ENCODE measurements at places on chromosomes 12 and 14.

DNA sequence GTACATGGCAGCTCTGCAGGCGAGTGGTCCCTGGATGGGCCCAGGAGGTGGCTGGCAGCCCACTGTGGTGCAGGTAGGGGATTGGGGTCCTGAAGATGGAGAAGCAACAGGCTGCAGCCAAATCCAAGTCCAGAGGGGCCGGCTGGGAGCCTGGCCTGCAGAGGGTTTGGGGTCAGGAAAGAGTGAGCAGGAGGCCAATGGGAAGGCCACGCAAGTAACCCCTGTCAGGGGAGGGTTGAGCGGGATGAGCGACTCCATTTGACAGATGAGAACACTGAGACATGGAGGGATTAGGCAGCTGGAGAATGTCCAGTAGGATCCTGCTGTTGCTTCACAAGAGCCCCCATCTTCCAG, 136.0 kb downstream of the BCL11B start:
- DNase-seq = no peak

GRCh38 chr14:91281346-91281745, 36.8 kb upstream of the GPR68 start:
- no peak for DNase-seq

DNA sequence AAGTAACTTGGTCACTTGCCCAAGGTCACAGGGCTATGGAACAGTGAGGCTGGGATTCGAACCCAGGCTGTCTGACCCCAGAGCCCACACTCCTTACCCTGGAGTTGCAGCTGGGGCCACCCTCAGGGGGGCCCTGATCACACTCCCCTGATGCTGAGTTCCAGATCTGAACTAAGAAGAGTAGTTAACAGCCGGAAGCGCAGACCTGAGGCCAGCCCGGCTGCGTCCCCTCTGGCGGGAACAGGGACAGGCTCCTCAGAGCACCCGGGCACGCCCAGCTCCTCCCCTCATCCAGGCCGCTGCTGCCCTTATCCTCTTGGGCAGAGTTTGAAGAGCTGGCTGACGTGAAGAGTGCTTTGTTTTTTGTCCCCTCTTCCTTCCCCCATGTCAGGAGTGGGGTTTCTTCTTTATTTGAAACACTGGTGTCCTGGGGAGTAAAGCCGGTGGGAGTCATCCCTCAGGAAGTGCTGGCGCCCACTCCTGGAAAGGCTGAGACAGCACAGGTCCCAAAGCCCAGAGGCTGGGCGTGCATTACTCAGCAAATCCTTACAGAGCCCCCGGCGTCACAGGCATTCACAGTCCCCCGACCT, 8.7 kb downstream of the PHB2 start:
- peak; percentile 39 for DNase-seq

DNA sequence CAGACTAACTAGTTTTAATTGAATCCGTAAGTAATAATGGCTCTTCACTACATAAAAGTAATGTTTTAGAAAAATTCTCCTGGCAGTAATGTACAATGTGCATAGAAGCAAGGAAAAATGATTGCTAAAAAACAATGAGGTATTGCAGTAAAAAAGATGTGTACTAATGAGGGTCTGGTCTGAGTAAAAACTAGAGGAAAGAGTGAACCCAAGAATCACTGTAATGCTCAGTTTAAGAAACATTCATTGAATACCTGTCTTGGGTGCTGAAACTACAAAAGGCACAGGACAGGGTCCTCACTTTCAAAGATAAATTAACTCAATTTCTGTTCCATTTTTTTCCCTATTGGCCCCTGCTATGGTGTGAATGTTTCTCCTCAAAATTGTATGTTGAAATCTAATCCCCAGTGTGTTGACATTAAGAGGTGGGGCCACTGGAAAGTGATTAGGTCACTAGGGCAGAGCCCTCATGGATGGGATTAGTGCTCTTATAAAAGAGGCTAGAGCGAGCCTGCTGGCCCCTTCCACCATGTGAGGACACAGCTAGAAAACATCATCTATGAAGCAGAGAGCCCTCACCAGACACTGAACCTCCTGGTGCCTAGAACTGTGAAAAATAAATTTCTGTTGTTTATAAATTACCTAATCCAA, 51.6 kb downstream of the RPS6KA5 start:
- DNase-seq = no peak

- DNase-seq = no peak
Observed at GRCh38 chr12:53067074-53067992, 11.9 kb downstream of the SPRYD3 start.

GRCh38 chr12:32360956-32361355, 38.4 kb upstream of the FGD4 start:
- DNase-seq = no peak

- DNase-seq = no peak
Observed at GRCh38 chr14:69263771-69264170, 3.8 kb downstream of the GALNT16 start.

DNA sequence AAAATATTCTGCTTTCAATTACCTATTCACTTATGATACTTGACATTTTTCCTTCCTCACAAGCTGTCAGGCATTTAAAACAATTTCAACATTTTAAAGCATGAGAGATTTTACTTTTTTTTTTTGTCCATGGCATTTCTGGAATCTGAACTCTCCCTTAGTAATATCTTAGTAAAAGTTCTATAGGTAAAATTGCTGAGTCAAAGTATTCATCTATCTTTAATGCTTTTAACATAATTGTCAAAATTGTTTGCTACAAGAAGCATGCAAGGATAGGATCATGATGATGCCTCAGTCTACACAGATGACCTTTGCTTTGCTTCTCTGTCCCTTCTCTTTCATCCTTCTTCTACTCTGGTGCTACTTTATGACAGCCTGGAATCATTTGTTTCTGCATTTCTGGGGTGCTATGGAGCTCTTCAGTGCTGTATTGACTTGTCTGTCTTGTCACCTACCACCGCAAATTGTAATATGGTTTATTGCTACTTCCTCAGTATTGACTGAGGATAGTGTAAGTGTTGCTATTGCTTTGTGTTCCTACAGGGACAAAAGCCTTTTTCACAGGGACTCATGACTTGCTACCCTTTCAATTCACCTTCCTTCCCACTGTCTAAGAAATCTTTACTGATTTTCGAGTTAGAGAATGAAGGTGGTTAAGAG, 589.8 kb upstream of the ATP2B1 start:
- DNase-seq = no peak

DNA sequence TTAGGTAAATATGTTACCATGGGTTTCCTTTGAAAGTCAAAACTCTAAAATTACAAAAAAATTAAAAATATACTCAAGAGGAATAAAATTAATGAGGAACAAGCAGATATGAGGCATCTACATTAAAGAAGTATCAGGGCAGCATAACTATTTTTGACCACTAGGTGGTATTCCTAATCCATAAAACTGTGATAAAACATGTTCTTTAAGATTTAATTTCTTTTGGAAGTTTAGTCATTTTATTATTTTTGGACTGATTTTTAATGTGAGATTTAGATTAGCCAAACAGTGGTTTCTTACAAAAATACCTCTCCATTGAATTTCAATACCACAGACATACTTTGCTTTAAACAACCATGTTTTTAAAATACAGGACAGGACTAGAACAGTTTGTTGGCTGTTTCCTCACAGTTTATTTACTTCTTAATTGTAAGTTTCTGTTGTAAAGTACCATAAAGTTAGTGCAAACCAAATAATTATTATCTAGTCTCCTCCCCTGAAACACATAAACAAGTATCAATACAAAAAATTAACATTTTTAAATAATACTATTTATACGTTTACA, 49.8 kb downstream of the NTS start:
- no peak for DNase-seq

Data from NCI-H187 treated with DMSO at 0.1 percent for 48 hours (cell line).